ENCODE measurements at places on chromosomes 2 and 18.

DNA sequence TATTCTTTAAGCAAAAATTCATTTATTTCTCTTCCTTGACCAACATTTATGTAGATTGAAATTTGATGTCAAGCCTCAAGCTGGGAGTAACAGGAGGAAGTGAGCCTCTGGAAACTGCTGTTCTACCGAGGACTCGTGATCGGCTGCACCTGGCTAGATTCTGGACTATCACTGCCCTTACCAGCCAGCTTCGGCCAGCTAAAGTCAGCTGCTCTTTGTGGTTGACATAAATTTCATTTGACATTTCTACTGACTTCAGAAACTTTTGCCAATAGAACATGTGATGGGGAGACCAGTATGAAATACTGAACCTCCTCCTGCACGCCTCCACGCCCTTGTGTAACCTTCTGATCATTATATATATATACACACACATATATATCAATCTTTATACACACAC lies 74.2 kb upstream of the RGPD5 start:
- DNase-seq, result no peak

- DNase-seq, result no peak
These were observed 97.9 kb upstream of the ATP8B1 start for GRCh38 chr18:57900906-57901435.

DNA sequence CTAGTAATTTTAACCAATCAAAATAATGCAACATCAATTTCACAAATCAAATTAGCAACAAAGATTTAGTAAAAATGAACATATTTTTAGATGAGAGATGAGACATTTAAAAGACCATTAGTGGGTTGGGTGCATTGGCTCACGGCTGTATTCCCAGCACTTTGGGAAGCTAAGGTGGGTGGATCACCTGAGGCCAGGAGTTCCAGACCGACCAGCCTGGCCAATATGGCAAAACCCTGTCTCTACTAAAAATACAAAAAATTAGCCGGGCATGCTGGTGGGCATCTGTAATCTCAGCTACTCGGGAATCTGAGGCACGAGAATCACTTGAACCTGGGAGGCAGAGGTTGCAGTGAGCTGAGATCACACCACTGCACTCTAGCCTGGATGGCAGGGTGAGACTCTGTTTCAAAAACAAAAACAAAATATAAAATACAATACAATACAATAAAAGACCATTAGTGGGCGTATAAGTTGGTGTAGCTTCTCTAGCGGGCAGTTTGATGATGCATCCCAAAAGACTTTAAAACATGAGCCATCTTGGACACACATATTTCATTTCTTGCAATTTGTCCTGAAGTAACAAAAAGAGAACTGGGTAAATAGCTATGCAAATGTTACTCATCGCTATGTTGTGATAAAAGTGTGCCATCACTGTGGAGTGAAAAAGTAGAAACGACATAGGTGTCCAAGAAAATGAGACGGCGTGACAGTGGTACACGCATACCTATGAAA lies 101.8 kb downstream of the COL6A3 start:
- DNase-seq, result no peak

GRCh38 chr2:62964671-62965070 lies 86.0 kb upstream of the OTX1 start:
- DNase-seq, result no peak

DNA sequence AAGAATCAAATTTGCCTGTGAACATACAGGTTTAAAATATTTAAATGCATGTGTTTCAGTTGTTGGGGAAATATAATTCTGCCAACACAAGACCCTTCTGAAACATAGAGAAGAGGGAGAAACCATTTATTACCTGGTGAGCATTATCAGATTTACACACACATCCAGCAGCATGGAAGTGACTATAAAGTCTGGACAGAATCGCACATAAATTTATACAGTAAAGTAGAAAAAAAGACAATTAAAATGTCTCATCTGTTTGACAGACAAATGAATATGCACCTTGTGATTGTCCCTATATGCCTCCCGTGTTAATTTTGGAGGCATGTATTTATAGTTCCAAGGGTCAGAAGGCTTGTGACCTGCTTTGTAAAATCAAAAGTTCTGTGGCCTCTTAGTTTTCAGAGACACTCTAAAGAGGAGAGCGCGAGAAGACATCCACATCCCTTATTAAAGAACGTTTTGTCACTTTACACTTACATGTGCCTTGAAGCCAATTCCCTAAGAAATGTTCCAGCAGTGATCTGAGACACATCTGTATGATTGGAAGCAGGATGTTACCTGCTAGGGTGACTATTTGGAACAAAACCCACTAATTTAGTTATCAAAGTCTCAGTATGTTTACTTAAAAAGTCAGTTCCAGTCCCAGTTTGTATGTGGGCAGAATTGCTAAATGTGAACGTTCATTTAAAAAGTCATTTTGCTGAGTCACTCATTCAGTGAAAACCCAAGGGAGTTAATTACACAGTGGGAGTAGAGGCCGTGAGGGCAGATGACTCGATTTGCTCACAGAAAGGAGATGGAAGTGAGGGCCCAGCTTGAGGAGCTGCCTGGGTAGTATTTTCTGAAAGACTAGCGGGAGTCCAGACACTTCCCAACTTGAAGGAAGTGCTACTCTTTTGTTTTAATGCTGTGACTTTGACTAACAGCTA lies 527.6 kb upstream of the MEX3C start:
- DNase-seq, result no peak

GRCh38 chr2:219409619-219410018 lies 8.6 kb upstream of the DES start:
- DNase-seq, result no peak

GRCh38 chr2:26459991-26460612 lies 17.8 kb downstream of the OTOF start:
- no peak for DNase-seq

GRCh38 chr18:57175532-57175931 lies 28.6 kb downstream of the BOD1L2 start:
- DNase-seq, result no peak

- DNase-seq, result no peak
These were observed 90.4 kb downstream of the CYP26B1 start for GRCh38 chr2:72057308-72057707.

GRCh38 chr2:216714376-216714775 lies 19.0 kb upstream of the IGFBP5 start:
- DNase-seq, result no peak

DNA sequence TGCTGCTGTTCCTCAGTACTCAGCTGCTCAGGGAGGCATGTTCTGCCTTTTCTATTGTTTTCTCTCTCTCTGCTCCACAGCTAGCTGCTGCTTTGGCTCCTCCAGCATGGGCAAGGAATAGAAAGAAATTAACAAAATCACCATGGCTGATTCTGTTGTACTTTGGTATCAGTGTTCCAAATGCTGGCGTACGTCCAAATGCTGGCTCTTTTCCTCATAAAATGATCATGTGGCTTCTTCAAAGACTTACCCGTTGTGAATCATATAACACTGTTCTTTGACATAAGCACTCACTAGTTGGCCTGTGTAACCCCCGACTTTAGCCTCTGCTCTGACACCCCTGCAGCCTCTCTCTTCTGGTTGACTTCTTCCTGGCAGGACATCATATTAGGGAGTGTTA lies 547.6 kb downstream of the CPS1 start:
- DNase-seq, result no peak

- no peak for DNase-seq
These were observed 43.8 kb downstream of the SLC40A1 start for GRCh38 chr2:189536830-189537229.

DNA sequence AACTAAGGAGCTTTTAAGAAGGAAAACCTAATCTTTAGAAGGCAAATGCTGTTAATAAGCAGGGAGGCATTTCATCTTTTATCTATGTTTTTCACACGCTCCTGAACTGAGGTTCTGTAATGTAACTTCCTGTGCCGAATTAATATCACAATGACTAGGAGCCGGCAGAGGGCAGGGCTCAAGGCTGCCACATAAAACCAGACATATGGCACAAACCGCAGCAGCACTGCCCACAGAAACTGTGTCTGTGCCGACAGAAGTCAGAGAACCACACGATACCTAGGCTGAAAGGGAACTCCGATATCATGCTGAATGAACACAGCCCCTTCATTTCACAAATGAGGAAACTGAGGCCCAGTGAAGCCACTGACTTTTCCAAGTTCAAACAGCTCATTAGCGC lies 112.1 kb downstream of the EIPR1 start:
- no peak for DNase-seq

DNA sequence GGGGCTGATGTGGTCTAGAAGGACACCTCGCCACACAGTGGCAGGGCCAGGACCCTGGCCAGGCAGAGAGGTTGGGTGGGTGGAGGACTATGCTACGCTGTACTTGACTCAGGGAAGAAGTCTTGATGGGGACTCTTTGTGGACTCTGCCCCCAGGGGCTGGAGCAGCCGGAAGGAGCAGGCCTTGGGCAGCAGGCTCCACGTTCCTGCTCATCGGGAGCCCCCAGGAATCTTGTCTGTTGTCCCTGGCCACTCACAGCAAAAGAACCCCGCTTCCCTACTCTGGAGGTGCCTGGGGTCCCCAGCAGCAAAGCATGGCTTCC lies 79.0 kb downstream of the POLR1A start:
- DNase-seq, result no peak

DNA sequence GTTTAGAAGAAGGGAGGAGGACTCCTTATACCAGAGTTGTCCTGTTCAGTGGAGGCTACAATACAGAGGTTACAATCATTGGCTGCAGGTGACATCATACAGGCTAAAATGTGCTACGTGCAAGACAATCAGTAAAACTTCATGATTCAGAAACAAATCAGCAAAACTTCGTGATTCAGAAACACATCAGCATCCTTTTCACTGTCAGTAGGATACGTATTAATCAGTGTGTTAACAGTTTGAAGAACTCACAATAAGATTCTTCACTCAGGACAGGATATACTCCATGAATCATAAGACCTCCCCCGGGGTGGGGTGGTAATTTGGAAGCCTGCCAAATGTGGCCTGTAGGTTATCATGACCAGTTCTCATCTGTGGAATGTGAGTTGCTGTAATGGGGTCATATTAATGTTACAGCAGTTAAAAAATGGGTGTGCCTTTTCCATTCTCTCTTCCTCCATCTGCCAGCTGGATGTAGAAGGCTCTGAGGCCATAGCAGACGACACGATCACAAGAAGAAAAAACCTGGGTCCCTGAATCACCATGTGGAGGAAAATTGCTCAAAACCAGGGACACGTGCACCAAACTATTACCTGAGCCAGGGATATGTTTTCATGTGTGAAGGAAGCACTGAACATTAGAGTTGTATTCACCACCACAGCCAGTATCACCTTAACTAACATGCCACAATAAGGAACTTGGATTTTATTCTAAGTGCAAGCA lies 134.8 kb upstream of the CREB1 start:
- DNase-seq, result no peak

GRCh38 chr2:212427638-212428037 lies 111.0 kb downstream of the ERBB4 start:
- no peak for DNase-seq

GRCh38 chr2:226403369-226403768 lies 396.3 kb downstream of the IRS1 start:
- no peak for DNase-seq

GRCh38 chr18:52888014-52888413 lies 548.0 kb downstream of the DCC start:
- no peak for DNase-seq

DNA sequence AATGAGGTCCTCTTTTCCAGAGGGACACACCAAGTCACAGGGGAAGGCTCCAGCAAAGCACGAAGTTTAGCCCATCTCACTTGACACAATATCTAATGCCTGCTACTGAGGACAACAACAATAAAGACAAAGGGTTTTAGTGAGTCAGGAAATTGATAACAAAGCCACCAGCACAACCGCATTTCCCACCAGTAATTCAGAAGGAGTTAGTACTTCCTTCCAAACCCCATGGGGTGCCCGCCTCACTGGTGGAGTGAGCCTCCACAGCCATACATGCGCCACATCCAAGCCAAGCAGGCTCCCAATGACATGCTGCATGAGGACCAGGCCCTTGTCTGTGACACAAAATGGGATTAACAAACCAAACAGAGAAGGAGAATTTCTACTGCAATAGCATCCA lies 40.1 kb downstream of the MRPL35 start:
- DNase-seq, result no peak

DNA sequence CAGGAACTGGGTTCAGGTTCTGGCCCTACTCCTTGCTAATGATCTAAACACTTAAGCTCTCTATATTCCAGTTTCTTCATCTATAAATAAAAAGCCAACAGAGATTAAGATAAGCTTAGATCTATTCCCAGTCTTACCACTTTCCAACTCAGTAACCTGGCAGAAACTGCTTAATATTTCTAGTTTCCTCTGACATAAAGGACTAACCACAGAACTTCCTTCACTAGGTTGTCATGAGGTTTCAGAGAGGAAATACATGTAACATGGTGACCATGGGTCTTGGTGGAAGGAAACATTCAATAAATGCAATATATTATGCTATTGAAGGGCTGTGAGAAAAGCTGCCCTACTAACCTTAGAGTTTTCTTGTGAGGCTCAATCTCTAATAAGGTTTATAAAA lies 114.4 kb upstream of the PDE1A start:
- DNase-seq, result no peak

DNA sequence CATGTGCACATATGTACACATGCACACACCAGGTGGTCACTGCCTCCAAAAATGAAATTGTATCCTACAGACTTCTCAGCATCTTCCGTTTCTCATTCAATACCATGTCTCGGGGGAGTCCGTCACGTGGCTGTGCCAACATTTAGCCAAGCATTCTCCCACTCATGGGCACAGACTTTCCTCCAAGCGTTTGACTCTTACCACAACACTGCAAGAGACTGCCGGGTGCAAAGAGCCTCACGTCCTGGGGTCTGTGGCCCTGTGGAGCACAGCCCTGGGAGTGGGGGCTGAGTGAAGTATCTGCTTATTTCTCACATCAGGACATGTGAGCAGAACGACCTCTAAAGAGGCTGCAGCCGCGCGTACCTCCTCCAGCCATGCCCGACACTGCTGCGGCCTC lies 28.0 kb downstream of the HDAC4 start:
- no peak for DNase-seq
